ENCODE measurements at places on chromosomes 1 and 21.
A peak's percentile ranks its signal among the peaks of the same experiment; 100 is the strongest.

DNA sequence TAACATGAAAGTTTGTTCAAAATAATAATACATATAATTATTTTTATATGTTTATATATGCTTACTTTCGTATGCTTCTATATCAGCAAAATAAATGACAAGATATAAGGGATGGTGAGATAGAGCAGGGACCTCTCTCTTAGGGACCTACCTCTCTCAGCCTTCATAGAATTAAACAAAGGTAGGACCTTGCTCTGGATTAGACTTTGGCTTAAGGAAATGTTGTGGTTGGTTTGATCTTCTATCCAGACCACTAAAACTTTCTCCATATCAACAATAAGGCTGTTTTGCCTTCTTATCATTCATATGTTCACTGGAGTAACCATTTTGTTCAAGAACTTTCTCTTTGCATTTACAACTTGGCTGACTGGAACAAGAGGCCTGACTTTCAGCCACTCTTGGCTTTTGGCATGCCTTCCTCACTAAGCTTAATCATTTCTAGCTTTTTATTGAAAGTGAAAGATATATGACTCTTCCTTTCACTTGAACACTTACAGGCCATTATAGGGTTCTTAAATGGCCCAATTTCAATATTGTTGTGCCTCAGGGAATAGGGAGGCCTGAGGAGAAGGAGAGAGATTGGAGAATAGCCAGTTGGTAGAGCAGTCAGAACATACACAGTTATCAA, 14.4 kb downstream of the FRRS1 start:
- DNase-seq, result no peak

DNA sequence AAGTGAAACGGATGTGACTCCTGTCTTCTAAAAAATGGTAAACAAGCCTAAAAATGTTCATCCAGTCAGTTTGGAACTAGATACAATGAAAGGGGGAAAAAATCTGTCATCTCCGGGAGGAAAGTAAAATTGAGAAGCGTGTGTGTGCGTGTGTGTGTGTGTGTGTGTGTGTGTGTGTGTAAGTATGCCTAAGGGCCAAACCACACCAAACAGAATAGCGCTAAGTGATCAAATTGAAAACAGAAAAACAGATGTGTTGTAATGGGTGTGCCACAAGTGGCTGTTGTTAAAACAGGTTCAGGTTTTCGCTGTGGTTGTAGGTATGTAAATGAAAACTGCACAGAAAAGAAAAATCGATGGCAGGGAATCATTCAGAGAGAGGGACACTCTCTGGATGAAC, 106.7 kb downstream of the RNF220 start:
- no peak for DNase-seq

GRCh38 chr1:233440951-233441401, 113.5 kb downstream of the MAP3K21 start:
- no peak for DNase-seq

GRCh38 chr1:53850082-53850673, 12.1 kb upstream of the NDC1 start:
- DNase-seq, result no peak

DNA sequence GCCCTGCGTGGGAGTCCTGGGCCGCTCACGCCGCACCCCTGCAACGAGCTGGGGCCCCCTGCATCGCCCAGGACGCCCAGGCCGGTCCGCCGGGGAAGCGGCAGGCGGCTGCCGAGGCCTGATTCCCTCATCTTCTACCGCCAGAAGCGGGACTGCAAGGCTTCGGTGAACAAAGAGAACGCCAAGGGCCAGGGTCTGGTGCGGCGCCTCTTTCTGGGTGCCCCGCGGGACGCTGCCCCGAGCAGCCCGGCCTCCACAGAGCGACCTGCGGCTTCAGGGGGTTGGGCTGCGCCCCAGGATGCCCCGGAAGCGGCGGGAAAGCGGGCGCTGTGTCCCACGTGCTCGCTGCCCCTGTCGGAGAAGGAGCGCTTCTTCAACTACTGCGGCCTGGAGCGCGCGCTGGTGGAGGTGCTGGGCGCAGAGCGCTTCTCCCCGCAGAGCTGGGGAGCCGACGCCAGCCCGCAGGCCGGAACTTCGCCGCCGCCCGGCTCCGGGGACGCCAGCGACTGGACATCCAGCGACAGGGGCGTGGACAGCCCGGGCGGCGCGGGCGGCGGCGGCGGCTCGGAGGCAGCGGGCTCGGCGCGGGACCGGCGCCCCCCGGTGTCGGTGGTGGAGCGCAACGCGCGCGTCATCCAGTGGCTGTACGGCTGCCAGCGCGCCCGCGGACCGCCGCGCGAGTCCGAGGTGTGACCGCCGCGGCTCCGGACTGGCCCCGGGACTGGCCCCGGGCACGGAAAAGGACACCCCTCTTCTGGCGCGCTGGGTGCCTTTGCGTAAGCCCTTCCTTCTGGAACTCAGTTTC, 2.7 kb downstream of the FAM110D start:
- DNase-seq, result no peak

DNA sequence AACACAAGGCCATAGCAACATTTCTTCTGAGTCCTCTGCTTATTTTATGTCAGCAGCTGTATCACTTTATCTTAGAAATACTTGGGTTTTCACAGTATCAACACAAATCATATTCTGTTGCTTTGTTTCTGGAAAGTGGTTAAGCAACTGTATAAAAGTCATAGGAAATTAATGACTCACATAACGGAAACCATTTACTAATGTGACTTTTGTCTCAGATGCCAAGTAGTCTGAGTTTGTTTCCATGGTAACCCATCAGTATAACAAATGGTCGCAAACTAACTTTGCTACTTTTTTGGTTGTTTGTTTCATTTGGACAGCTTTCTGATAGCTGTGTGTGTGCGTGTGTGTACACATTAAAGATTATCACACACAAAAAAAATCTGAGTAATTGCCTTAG, 31.1 kb downstream of the EEIG2 start:
- DNase-seq, result no peak

DNA sequence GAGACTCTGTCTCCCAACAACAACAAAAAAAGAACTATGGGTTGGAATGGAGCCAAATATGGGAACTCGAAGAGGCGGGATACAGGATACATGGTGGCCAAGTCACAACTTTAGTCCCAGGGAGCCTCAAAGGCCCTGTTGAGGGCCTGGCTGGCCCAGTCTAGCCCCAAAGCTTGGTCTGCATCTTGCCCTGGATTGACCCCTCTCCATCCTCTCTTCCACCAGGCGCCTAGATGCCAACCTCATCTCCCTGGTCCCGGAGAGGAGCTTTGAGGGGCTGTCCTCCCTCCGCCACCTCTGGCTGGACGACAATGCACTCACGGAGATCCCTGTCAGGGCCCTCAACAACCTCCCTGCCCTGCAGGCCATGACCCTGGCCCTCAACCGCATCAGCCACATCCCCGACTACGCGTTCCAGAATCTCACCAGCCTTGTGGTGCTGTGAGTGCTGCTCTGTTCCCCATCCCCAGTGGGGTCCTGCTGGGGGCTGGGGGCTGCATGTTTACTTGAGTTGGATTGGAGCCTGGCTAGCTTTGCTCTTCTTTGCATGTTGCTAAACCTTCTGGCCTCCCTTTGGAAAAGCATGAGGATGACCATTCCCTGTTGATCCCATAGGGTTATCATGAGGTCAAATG, 65.5 kb downstream of the UBE2T start:
- DNase-seq, result no peak

- no peak for DNase-seq
Observed at GRCh38 chr1:46221749-46222148, 18.6 kb downstream of the LURAP1 start.

DNA sequence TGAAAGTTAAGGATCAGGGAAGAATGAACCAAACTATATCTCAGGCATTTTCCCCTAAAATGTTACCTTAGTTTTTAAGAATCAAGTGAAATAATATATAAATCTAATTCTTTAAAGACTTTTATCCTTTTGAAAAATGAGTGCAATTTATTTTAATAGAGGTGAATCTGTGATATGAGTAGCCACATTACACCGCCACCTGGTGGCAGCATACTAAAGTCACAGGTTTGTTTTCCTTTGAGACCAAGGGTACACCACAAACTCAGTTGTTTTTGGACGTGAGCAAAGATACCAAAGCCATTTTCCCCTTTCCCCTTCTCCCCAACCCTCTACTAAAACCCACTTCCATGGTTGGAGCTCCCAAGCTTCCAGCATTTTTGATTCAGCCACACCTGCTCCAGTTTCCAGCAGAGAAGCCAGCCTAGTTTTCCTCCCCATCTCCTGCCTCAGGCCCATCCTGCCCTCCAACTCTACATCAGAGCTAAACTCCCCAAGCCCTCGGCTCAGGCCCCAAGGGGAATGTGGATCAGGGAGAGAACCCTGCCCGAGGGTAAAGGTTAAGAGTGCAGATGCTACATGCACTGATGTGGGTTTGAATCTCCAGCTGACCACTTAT, 22.9 kb upstream of the LDLRAP1 start:
- peak; percentile 64 for DNase-seq

DNA sequence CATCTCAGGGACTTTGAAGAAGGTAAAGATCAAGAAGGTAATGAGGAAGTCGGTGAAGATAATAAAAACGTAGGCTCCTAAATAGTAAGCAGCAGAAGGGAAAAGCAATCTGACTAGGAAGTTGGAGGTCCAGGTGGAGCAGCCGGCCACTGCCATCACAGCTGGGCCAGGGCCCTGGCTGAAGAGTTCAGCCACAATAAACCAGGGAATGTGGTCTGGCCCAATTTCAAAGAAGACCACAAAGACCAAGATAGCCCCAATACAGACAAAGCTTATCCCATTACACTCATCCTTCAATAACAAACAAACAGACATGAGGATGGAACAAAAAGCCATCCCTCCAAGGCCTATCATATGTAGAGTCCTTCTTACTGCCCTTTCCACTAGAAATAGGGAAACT, 18.4 kb upstream of the JAK1 start:
- DNase-seq, result no peak

GRCh38 chr1:165884690-165885304, 57.4 kb downstream of the UCK2 start:
- no peak for DNase-seq

- no peak for DNase-seq
Observed at GRCh38 chr1:245332513-245332912, 177.7 kb downstream of the KIF26B start.

DNA sequence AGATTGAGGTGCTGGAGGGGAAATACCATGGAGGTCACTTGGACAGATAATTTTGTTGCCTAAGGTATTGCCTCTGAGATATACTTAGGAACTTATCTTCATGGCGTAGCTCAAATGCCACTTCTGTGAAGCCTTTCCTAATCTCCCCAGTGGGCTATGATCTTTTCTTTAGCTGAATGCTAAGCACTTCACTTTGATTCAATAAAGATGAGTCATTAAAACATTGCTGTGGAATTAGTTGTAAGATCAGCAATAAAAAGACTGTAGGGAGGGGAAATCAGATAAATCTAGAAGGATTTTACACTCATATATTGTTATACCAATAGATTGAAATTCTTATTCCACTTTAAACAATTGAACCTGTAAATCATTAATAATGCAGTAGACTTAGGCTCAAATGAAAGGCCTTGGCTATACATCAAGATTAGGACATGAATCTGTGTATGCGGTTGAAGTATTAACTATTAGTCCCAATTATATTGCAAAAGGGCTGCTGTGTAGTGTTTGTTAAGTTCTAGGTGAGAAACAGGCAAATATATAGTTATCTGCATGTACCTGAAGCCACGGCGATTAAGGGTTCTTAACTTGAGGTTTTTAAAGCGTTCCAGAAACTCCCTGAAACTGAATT, 19.2 kb upstream of the MAGOH start:
- no peak for DNase-seq

- no peak for DNase-seq
Observed at GRCh38 chr1:2104621-2105427, 54.6 kb downstream of the PRKCZ start.

- DNase-seq, result no peak
Observed at GRCh38 chr1:181592255-181592859, 109.0 kb downstream of the CACNA1E start.

DNA sequence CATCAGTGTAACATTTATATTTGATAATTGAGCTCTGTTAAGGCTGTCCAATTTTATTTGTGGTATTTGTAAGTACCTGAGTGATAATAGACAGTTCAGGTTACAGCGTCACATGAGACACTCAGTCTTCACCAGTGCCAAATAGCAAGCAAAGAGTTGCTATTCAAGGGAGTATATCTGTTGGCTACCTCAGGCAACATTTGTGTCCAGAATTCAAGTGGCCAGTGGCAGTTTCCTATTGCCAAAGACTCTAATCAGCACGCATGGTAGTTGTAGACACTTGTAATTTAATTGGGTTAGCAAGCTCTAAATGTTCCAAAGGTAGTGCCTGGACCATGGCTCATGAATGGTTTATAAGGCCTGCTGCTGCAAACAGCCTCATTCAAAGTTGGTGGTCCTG, 1524.3 kb upstream of the B3GALT2 start:
- no peak for DNase-seq

GRCh38 chr1:25560788-25561187, 17.4 kb downstream of the LDLRAP1 start:
- DNase-seq, result no peak

DNA sequence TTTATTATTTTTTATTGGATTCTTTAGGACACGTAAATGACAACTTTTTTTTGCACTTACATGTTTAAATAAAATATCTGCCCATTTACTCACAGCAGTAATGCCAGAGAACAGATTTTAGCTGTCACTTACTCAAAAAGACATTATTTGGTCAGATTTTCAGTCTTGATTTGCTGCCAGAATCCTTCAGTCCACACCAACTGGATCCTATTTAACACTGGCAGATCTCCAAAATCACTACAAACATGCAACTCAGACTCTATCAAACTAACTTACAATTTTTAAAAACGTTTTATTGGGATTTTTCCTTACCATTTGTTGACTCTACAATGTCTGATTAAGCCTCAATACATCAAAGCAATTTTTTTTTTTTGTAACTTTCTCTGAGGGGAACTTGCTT, 11.1 kb downstream of the ATP6V1G3 start:
- no peak for DNase-seq

- no peak for DNase-seq
Observed at GRCh38 chr1:62876535-62876934, 92.6 kb downstream of the ATG4C start.

GRCh38 chr1:106700211-106700610, 356.3 kb upstream of the PRMT6 start:
- DNase-seq, result no peak

DNA sequence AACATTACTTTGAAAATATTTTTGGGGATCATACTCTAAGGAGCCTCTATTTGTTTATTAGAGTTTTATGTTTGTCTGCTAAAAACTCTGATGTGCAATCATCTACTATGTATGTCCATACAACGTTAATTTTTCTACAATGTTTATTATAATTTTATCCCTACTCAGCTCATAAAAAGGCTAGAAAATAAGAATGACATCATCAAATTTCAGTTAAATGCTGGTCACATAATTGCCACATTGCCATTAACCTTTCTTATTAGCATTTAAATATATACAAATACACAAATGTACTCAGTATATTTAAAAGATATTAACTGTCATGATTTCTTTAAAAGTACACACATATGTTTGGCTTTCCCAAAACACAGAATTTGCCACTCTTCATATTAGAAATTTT, 191.6 kb downstream of the BRINP3 start:
- DNase-seq, result no peak

Data from activated T-cell treated with anti-CD3 and anti-CD28 coated beads for 4 hours (primary cell).